WTC11 (cell line): ENCODE measurements at places on chromosomes 5 and 9.

GRCh38 chr9:131276891-131277286 is 579 bp upstream of the FAM78A start:
- DNase-seq: no peak

- DNase-seq: no peak
Measured at GRCh38 chr5:33891446-33891787, 373 bp downstream of the ADAMTS12 start.

GRCh38 chr5:157308836-157309465 is 43.0 kb downstream of the CYFIP2 start:
- DNase-seq: no peak

- no peak for DNase-seq
Measured at GRCh38 chr5:76303921-76304320, 99.2 kb upstream of the IQGAP2 start.

DNA sequence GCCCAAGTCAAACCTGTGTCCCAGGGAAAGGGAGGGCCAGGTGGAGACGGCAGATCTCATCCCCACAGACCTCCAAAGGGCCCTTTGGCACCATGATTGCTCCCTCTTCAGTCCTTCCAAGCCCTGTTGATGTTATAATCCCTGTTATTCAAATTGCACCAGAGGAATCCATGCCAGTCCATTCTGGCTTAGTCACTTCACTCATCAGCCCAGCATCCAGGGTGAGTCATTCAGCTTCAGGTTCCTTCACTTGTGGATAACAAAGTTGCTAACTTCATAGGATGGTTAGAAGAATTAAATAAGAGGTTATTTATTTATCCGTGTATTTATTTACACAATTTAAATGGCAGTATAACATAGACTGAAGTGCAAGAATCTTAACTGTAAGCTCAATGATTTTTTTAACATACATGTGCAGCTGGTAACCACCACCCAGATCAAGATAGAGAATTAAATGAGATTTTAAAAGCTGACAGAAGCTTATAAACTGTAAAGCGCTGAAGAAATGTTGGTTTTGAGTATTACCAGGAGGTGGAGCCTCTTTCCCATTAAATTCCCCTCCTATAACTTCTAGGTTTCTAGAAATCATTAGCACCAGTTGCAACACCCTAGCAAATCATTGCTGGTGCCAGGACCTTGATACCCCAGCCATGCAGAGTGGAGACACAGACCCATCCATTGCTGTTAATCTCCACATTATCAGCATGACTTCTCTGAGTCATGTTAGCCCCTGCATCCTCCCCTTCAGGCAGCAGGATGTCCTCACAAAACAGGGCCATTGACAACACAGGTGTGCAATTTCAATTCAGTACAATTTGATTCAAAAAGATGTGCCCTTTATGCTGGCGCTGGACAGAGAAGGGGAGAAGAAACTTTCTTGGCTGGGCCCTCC is 77.4 kb downstream of the SEC61B start:
- no peak for DNase-seq

DNA sequence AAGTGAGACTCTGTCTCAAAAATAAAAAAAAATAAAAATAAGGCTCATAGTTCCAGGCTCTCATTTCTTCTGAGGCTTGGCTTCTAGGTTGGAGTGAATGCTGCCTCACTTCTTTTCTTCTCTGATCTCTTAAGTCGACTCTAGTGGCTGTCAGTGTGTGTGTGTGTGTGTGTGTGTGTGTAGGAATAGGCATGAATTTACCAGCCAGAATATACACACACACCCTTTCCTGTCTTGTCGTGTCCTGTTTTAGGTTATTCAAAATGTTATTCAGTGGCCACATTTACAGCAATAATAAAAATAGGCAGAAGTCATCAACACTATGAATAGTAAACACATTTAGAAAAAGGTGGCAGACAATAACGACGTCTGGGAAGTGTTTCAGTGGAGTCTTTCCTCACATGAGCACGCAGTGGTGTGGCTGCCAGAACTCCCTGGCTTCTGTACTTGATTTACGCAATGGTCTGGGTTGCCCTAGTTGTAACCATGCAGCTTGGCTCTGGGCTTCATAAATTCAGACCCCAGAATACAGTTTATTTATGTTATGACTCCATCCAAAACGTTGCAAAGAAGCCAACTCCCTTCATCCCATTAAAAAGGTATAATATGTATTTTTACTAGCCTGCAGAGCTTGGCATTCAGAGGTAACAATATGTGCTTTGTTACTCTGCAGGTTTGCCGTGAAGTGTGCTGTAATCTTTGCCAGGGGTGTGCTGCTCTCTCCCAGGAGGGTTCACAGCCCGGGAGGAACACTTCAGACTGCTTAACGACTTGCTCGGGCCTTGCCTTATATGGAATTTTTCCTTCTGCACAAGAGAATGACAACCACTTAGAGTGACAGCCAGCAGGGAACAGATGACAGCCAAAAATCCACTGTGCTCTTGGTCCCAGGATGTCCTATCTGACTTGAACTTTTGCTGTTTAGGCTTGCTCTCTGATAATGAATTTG is 34.4 kb upstream of the PALM2AKAP2 start:
- peak; percentile 11 for DNase-seq

DNA sequence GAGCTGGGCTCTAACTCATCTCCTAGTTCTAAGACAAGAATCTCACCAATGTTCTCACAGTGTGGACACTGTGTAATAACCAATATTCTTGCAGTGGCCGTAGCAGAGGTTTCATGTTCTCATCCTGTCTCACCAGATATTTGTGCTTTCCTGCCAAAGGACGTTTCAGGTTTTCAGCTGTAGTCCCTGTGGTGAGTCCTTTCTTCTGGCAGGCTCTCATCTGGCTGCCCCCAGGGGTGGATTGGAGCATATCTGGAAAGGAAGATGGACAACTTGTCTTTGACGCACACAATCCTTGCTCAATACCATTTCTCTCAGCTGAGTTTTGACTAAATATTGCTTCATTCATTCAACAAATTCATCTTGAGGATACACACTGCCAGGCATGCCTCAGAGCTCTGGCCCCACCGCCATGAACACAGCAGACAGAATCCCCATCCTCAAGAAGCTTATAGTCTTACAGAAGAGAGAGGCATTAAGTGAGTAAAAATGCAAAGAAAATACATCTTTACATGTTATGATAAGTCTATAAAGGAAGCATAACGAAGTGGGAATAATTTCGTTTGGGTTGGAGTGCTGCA is 33.8 kb upstream of the NEURL1B start:
- no peak for DNase-seq

DNA sequence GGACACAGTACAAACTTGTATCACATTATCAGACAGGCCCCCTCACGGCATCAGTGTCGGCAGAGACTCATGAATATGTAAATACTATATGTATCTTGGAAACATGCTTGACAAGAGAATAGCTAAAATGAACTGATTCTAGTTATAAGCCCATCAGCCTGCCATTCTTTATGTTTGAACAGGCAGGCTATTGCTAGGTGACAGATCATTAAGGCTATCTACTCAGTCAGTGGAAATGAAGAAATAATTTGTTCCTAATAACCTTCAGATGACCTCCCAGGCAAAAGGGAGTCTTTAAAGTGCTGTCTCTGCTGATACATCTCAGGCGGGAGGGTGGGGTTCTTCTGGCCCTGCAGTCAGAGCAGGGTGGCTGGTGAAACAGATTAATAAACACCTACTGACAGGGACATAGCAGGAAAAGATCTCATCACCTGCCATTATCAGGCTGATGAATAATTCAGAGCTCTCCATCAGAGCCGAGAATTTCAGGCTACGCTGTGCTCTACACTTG is 394.2 kb downstream of the RASEF start:
- no peak for DNase-seq

- no peak for DNase-seq
Measured at GRCh38 chr9:106752581-106752980, 110.4 kb upstream of the ZNF462 start.

DNA sequence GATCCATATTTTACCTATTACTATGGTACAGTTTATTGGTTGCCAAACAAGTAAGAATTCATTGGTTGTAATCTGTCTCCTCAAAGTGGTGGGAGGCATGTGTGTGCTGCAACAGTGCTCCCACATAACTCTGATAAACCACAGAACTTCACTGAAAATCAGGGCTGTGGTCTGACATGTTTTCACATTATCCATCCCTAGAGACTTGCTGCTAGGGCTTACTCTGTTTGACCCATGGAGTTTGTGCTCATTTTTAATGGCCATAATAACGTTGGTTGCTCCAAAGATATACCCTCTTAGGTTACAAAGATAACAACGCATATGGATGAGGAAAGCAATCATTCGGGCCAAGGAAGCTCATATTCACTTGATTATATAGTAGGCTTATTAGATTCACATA is 37.0 kb downstream of the HACD4 start:
- no peak for DNase-seq

- DNase-seq: no peak
Measured at GRCh38 chr5:95631991-95632675, 12.2 kb downstream of the GPR150 start.

DNA sequence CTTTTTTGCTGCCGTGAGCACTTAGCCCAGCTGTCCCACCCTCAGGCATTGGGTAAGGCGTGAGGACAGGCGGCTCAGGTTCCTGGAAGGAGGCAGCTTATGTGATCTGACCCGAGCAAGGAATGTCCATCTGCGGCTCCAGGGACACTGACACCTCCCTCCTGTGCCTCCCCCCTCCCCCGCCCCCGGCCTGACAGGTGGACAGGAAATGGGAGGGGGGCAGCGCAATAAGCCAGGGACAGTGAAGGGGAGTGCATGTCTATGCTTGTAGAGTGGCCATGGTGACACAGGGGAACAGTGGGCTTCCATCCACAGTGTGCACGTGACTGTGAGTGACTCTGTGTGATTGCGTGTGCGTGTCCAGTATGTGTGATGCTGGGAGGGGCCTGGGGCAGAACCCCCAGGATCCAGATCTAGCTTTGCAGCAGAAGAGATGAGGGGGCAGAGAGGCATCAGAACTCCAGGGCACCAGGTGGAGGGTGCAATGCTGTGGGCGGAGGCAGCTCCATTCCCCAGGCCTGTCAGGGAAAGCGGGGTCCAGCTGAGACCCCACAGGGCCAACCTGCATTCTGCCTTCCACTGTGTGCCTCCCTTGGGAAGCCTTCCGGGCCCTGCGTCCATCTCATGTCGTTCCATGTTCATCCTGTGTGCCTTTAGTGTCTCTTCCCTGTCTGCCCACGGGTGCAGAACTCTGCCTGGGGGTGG is 30.5 kb downstream of the CNTFR start:
- DNase-seq: no peak

- DNase-seq: no peak
Measured at GRCh38 chr5:3225201-3225960, 370.3 kb upstream of the IRX1 start.

DNA sequence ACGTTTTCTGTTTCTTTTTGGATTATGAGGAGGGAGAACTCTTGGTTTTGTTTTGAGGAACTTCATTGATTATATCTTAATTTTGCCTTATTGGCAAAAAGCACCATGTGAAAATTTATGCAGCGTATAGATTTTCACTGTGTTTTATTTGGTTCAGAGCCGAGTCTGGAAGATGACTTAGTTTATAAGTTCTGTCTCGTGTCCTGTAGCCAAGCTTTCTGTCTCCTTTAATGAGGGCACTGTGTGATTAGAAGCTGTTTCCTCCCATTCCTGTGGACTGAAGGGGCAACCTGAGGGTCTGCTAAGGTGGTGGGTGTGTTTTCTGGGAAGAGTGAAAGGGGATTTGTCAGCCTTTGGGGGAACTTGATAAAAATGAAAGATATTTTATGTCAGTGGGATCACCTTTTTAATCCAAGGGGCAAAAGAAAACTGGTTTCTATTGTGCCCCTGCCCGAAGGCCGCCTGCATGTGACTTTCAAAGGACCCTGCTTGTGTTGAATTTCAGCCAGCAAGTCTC is 262.1 kb downstream of the FANCC start:
- no peak for DNase-seq

- DNase-seq: no peak
Measured at GRCh38 chr5:115578657-115579056, 23.6 kb downstream of the TICAM2 start.

DNA sequence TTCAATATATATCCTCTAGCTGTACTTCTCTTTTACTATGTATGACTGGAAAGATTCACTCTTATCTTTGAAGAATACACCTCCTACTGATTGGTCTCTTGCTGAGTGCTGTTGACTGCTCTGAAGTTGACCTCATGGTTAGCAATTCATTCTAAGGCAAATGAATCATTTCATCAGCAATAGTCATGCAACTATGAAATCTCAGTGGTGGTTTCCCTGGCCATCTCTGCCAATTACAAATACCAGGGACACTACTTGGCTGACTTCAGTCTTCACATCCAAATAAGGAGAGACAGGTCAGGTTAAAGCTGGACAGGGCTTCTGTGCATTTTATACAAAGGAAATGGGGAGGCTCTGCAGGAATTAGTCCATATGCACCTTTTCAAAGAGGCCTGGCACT is 333.5 kb upstream of the ACTBL2 start:
- DNase-seq: no peak

GRCh38 chr9:85223506-85224125 is 518.1 kb downstream of the AGTPBP1 start:
- DNase-seq: no peak

GRCh38 chr5:353612-354580 is 32.4 kb downstream of the AHRR start:
- DNase-seq: no peak

DNA sequence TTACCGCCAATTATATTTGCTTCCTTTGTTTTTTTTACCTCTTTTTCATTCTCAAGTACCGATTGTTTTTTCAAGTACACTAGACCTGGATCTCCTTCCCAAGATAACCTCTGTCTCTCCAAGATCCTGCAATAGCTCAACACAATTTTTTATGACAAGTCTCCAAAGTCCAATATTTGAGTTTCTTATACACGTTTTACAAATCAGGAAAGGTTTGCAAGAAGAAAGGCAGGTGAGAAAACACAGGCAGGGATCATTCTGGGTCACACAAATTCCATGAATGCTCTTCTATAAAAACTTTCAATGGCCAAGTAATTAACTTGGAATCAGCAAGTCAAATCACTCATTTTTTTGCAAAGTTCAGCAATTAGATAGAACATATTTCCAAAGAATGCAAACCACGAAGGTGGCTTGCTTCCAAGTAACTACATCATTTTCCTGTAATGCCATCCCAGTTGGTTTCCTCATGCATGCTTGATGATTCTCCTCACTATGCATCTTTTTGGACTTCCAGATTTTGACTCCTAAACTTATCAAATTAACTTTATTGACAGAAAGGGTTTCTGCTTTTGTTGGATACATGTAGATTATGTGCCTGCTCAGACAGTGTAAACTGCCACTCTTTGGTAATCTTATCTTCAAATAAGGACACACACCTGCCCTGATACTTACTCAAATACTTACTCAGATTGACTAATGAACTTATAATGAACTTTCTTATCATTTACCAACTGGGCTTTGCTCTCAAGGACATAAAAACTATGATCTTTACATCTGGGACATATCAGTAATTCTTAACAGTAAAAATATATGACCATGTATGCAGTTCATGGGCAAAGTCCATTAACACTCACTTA is 24.7 kb upstream of the IFNE start:
- DNase-seq: no peak

- peak; percentile 55 for DNase-seq
Measured at GRCh38 chr9:133509179-133510083, 15.3 kb downstream of the MYMK start.

GRCh38 chr5:177077335-177077734 is 9.4 kb upstream of the FGFR4 start:
- no peak for DNase-seq

- DNase-seq: no peak
Measured at GRCh38 chr5:97979740-97980139, 793.7 kb upstream of the RGMB start.

- DNase-seq: peak; percentile 44
Measured at GRCh38 chr5:93299681-93300308, 281.2 kb downstream of the NR2F1-AS1 start.

- no peak for DNase-seq
Measured at GRCh38 chr9:35871545-35871944, 1.3 kb upstream of the OR13J1 start.
